NCI-H187 (cell line): ENCODE measurements at places on chromosomes 7 and 10.

GRCh38 chr10:94324609-94325233, 38.0 kb downstream of the NOC3L start:
- no peak for DNase-seq

DNA sequence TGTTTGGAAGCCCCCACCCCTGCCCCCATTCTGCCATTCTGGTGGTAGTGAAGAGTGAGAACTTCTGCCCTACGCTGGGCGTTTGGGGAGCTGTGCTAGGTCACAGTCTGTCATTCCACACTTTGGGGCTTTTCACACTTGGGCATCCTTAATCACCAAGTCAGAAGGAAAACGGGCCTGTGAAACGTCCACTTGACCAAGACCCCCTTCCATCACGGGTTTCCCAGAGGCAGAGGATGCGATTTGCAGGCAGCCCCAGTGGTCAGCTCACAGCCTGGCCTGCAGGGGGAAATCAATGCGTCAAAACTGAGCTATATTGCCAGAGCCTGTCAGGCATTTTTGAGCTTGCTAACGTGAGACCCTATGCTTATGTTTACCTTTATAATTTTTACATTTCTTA, 663.3 kb upstream of the MGMT start:
- DNase-seq: no peak

GRCh38 chr10:72935361-72935760, 19.2 kb downstream of the PLA2G12B start:
- DNase-seq: no peak

GRCh38 chr10:104875561-104875960, 234.5 kb downstream of the SORCS3 start:
- no peak for DNase-seq

- DNase-seq: no peak
These were observed 175.3 kb upstream of the SEMA3E start for GRCh38 chr7:83824214-83824613.

GRCh38 chr7:14936554-14936953, 34.0 kb upstream of the DGKB start:
- no peak for DNase-seq

GRCh38 chr7:55587687-55588378, 15.5 kb upstream of the VOPP1 start:
- DNase-seq: no peak

GRCh38 chr10:88971221-88972061, 18.9 kb upstream of the ACTA2 start:
- DNase-seq: no peak

GRCh38 chr10:71029411-71029892, 141.1 kb upstream of the PCBD1 start:
- DNase-seq: no peak

DNA sequence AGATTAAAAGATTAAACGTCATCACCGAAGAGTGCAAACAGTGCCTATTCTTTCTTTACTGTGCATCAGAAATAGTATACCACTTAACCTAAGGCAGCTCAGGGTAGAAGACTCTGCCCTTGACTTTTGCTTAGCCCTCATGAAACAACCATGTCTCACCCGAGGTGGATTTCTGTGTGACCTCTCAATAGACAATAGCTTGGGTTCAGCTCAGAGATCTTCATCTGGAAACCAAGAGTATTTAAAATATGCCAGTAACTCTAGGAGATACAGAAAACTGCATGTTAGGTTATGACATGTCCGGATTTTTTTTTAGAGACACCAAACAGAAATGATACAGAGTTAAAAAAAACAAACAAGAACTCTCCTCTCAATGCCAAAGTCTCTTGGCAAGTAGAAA, 75.8 kb downstream of the JAZF1 start:
- DNase-seq: no peak

DNA sequence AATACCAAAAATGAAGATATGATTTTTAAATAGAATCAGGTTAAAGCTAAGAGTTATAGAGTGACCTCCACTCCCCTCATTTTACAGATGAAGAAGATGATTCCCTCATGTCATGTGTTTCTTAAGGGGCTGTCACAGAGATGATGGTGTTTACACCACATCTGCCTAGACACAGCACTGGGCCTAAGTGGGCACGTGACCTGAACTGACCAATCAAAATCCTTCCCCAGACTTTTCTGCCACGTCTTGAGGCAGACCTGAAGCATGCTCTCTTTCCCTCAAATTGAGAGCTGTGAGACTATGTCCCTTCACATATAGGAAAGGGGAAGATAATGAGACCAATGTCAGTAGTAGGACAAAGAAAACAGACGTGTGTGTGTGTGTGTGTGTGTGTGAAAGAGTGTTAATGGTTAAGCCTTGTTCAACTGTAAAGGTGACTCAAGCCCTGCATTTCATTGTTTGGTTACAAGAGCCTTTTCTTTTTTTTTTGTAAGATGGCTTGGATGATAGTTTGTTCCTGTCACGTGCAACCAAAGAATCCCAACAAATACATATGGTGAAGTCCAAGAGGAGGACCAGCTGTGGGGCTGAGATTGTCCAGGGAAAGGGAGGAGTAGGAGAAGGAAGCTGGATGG, 172.8 kb upstream of the AOAH start:
- DNase-seq: no peak

DNA sequence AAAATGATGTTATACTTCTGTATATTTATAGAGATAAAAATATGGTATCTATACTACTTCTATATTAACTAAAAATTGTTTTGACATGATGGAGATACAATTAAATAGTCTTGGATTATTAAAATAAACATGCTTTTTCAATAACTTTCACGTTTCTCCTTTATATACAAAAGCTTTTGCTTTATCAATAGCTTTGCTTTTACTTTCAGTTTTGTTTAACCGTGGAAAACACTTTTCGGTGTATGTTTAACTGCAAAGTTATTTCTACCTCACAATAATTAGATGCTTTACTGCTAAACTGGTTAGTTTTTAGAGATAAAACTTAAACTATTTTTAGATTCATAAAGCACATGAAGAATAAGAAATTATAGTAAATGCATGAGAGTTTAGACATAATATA, 432.1 kb upstream of the PCDH15 start:
- DNase-seq: no peak

DNA sequence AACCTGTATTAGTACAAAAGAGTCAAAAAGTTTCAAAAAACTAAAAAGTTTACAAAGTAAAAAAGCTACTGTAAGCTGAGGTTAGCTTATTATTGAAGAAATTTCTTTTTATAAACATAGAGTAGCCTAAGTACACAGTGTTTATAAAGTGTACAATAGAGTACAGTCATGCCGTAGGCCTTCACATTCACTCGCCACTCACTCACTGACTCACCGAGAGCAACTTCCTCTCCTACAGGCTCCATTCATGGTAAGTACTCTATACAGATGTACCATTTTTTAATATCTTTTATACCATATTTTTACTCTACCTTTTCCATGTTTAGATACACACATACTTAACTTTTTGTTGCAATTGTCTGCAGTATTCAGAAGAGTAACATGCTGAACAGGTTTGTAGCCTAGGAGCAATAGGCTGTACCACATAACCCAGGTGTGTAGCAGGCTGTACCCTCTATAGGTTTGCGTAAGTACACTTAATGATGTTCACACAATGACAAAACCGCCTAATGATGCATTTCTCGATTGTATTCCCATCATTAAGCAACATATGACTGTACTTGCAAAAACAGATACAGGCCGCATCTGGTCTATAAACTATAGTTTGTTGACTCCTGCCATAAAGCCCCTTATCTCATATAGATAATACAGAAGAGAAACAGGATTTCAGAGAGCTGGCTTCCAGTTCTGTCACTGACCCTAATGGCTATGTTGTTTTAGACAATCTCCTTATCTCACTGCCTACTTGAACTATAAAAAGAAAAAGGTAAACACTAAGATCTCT, 438.8 kb downstream of the HTR7 start:
- no peak for DNase-seq

DNA sequence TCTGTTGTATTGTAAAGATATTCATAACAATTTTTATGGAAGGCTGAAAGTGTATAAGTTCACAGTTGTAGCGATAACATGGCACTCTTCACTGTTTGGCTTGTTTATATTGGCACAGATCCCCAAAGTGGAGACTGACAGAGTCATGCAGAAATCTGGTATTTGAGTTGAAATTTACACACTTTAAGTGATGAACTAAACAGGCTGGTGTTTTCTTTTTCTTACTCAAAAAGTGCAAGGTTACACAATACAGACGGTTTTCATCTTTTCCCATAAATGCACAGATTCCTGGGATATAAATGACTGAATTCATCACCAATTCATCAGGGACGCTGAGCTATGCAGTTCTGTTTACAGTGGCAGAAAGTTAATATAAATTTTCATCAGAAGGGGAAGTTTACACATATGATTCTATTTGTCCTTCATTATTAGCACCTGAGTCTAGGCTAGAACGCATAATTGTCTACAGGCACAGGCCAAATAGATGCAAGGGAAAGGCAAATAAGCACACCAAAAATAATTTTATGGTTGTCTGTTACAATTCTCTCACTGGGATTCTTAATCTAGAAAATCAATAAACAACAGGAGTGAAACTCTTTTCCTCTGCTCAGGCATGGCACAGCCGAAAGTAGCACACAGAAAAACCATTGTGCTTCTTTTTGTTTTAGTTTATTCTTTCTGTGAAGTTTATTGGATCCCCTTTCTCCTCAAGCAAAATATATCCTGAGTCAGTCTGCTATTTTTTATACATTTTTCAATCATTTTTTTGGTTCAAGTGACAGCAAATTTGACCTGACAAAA, 88.0 kb downstream of the FOXP2 start:
- DNase-seq: no peak

DNA sequence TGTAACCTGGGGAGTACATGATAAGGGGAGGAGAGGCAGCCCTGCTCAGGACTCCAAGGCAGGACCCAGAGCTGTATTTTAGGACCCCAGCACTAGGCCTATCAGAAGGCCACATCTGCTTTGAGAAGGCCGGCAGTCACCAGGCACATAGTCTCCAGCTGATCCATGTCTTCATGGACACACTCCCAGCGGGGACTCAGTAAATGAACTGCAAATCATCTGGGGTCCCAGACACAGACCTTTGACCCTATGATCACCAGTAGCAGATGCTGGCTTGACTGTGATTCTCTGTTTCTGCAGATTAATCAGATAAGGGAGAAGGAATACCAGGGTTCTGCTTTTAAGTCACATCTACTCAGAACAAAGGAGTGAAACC, 341.4 kb upstream of the PODXL start:
- no peak for DNase-seq

GRCh38 chr7:128123291-128124037, 92.2 kb upstream of the LRRC4 start:
- no peak for DNase-seq

DNA sequence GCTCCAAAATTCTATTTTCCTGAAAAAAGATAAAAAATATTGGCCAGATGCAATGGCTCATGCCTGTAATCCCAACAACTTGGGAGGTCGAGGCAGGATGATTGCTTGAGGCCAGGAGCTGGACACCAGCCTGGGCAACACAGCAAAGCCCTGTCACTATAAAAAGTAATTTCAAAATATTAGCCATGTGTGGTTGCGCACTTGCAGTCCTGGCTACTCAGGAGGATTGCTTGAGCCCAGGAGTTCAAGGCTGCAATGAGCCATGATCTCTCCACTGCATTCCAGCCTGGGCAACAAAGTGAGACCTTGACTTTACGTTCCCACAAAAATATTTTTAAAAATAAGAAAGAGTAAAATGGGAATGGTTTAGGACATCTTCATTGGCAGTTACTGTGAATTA, 104.1 kb upstream of the AFAP1L2 start:
- DNase-seq: no peak

- DNase-seq: no peak
These were observed 88.3 kb upstream of the KIAA1217 start for GRCh38 chr10:24120646-24121045.

GRCh38 chr10:20474064-20474463, 423.0 kb downstream of the NEBL start:
- DNase-seq: no peak
